Hindlimb muscle (tissue), 1 donor: ENCODE measurements at places on chromosomes 5 and 9. TPM values are rescaled to one million over a fixed set of nuclear protein-coding genes. Genes with fewer than 3 reads are reported as not detected.

Gene TMEM174
- polyA plus RNA-seq, result not detected

Gene SHC3
- 0.67 TPM for polyA plus RNA-seq

Gene ECM2
- 18.0 TPM for polyA plus RNA-seq

Gene HRCT1
- polyA plus RNA-seq, result 0.83 TPM

Gene NR2F1
- polyA plus RNA-seq, result 3.9 TPM

Gene PAEP
- polyA plus RNA-seq, result not detected

Gene KCNT1
- polyA plus RNA-seq, result 16.8 TPM

Gene GRHPR
- polyA plus RNA-seq, result 126 TPM

Gene QRFP
- 0.35 TPM for polyA plus RNA-seq

Gene IFNA2
- polyA plus RNA-seq, result not detected

Gene CAMLG
- polyA plus RNA-seq, result 43.7 TPM

Gene FAM163B
- not detected for polyA plus RNA-seq

Gene GRM6
- 0.72 TPM for polyA plus RNA-seq

Gene PLPPR1
- polyA plus RNA-seq, result 9.8 TPM

Gene PCDHGA8
- 0.80 TPM for polyA plus RNA-seq

Gene GADD45G
- polyA plus RNA-seq, result 14.3 TPM

Gene TPRN
- polyA plus RNA-seq, result 14.0 TPM

Gene SLC24A2
- polyA plus RNA-seq, result 1.2 TPM

Gene ALAD
- polyA plus RNA-seq, result 20.7 TPM

Gene ADRB2
- polyA plus RNA-seq, result 1.5 TPM

Gene MLANA
- 1.4 TPM for polyA plus RNA-seq

Gene KCTD16
- 0.08 TPM for polyA plus RNA-seq

Gene DAB2IP
- 48.6 TPM for polyA plus RNA-seq
